ENCODE measurements at places on chromosomes 5 and 9. TPM values are rescaled to one million over a fixed set of nuclear protein-coding genes. Genes with fewer than 3 reads are reported as not detected.
A peak's percentile ranks its signal among the peaks of the same experiment; 100 is the strongest.

Gene LCN9
- not detected for total RNA-seq

Gene SPATA31D4
- not detected for total RNA-seq

Gene PCDHGB2
- 0.38 TPM for total RNA-seq

Gene PCDHGA5
- total RNA-seq: 0.12 TPM

- peak overlapping the region; percentile 98 for H3K27ac ChIP-seq
- H3K4me3 ChIP-seq: peak overlapping the region; percentile 5
- H3K36me3 ChIP-seq: peaks cover 34% of the 10 kb centered on the region
- no peaks in the 10 kb centered on the region for H3K27me3 ChIP-seq
- peaks cover 67% of the 10 kb centered on the region for H3K4me1 ChIP-seq
Observed at GRCh38 chr5:127959152-127959764, 124.3 kb upstream of the SLC12A2 start.

GRCh38 chr9:105930011-105930627, 235.8 kb downstream of the TMEM38B start:
- H3K36me3 ChIP-seq: no peaks in the 10 kb centered on the region
- H3K4me1 ChIP-seq: no peaks in the 10 kb centered on the region
- H3K27me3 ChIP-seq: no peaks in the 10 kb centered on the region
- no peak for DNase-seq
- no peak overlapping the region for H3K27ac ChIP-seq
- H3K4me3 ChIP-seq: no peak overlapping the region

DNA sequence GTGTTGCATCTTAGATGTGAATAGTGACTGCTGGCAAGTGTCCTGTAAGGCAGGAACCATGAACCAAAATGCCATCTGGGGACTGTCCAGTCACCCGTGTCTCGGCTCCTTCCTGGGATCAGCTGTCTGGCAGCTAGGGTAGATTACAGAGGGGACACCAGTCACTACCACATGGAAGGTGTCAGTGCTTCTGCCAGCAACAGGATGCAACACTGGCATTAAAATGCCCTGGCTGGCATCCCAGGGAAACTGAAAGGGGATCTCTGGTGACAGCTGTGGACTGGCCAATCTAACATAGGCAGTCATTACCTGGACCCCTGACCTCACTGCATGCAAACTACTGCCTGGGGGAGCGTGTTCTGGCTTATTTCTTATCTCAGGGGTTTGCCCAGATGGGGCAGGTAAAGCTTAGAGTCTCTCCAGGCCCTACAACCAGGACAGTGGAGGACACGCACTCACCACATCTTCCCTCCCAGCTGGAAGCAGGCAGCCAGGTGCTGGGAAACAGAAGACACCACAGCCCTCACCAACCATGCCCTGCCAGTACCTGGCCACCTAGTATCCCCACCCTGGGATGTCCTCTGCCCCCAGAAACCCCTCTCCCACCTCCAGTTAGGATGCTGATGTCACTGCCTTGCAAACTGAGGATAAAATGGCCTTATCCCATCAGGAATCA, 83.8 kb downstream of the SEMA4D start:
- H3K27me3 ChIP-seq: no peaks in the 10 kb centered on the region
- no peaks in the 10 kb centered on the region for H3K4me1 ChIP-seq
- no peaks in the 10 kb centered on the region for H3K36me3 ChIP-seq
- no peak overlapping the region for H3K4me3 ChIP-seq

Gene IL9
- not detected for total RNA-seq
